Stimulated activated CD4-positive, alpha-beta T cell treated with anti-CD3 and anti-CD28 coated beads, Interleukin-4, amount 100 ng/mL, for 24 hours (primary cell): ENCODE measurements at places on chromosomes 7 and 10.

- DNase-seq: peak; percentile 52
These were observed 23.2 kb downstream of the TPK1 start for GRCh38 chr7:144812379-144813283.

DNA sequence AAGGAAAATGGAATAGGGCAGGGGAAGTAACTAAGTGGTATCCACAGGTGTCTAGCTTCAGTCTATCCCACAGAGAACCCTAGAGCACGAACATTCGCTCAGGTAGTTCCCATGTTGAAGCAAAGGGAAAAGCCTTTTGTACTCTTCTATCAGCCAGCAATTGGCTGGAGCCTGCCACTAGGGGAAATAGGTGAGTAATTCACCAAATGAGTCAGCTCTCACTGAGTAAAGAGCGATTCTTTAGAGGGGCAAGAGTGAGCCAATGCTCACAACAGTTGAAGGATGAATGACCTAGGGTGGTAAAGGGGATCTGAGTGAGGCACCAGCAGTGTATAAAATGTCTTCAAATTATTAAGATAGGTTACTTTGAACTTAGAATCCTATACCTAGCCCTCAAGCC is 94.1 kb upstream of the ZNF800 start:
- no peak for DNase-seq

DNA sequence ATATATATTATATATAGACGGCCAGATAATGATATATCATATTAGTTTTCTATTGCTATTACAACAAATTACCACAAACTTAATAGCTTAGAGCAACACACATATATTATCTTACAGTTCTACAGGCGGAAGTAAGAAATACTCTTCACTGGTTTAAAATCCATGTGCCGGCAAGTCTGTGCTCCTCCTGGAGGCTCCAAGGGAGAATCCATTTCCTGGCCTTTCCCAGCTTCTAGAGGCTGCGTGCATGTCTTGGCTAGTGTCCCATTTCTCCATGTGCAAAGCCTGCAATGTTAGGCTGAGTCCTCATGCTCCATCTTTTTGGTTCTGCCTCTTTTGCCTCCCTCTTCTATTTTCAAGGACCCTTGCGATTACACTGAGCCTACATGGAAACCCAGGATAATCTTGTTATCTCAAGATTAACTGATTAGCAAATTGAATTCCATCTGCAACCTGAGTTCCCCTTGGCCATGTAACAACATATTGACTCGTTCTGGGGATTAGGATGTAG is 23.9 kb upstream of the PNLIPRP3 start:
- DNase-seq: no peak

- peak; percentile 15 for DNase-seq
These were observed 2.0 kb upstream of the HEPACAM2 start for GRCh38 chr7:93228302-93228701.

DNA sequence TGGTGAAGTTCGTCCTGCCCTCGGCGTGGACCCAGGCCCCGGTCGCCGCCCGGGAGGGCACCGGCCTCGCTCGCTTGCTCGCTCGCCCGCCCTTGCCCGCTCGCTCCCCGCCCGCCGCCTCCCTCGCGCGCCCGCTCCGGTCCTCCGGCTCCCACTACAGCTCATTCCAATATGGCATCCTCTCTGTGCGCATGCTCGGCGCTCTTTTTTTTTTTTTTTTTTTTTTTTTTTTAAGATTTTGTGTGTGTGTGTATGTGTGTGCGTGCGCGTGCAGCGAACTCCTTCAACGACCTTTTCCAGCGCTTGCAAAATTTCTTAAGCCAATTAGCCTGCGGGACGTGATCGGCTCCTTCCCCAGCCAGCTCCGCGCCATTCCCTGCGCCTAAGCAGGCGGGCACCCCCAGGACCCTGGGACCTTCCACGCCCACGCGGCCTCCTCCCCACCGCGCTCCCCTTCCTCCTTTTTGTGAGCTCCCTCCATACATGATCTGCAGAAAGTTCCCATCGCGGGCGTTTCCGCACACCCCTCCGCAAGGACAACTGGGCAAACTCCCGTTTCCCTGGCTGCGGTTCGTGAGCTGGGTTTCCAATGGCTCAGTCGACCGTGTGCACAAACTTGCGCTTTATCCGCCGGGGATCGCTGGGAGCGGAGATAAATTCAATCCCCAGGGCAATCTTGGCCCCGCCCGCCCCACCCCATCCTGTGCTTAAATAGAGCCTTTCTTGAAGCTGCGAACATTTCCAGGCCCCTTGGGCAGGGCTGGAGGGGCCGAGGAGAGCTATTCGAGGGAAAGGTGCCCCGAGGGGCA is at the start of gene SFMBT2:
Gene SFMBT2 (minus strand): TSS at position 173 of the 809 bp plus-strand sequence. CDS start 29,136 bp downstream, outside the sequence.
- peak; percentile 61 for DNase-seq

DNA sequence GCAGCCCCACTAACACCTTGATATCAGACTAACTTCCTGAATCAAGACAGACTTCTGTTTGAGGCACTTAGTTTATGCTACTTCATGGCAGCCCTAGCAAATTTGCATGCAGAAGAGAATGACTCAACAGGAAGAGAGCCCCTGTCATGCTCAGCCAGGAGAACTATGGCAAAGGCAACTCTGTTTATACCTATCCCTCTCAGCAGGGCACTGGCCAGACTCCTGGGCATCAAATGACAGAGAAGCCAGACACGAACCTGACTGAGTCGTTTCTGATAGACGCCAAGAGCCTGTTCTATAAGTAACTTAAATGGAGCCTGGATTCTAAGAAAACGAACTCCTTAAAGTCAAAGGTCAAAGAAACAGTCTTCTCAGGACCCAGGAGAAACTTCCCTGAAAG is 50.9 kb upstream of the UNC5B start:
- DNase-seq: no peak

DNA sequence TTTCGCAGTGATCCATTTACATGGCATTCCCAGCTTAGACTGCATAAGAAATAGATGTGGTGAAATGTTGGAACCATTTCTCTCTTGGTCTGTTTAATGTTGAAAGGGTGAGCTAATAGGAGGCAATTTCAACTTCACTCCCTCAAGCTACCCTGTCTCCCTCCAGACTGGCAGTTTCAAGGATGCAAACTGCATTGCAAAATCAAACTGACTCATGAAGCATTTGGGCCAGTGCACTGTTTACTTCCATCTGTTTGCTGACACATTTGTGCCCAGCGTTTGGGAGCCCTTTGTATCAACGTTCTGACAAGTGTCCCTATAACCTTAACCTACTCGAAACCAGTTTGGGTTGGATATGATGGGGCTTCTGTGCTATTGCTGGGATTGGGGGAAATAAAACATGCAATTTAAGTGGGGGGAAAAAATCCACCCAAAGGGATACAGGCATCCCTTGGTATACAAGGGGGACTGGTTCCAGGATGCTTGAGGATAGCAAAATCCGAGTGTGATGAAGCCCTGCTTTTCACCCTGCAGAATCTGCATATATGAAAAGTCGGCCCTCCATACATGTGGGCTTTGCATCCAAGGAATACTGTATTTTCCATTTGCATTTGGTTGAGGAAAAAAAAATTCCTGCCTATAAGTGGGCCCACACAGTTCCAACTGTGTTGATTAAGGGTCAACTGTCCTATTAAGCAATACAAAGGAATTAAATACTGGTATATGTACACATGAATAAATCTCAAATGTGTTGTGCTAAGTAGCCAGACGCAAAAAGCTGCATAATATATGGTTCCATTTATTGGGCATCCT is 15.6 kb downstream of the RHEB start:
- DNase-seq: no peak

DNA sequence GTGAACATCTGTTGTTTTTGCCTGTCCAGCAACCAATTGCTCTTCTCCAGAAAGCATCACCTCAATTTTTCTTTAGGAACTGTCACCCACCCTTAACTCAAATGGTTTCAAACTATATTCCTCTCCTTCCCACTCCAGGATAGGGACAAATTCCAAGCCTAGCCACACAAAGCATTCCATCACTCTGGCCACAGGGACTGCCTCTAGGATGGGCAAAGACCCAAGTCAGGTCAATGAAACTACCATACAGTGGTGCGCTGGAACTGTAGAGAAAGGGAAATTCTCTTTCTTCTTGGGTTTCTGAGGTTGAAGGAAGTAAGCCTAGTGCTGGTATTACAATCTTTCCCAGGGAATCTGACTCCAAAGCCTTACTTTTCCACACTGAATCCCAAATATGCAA is 3.6 kb downstream of the MICU1 start:
- no peak for DNase-seq

DNA sequence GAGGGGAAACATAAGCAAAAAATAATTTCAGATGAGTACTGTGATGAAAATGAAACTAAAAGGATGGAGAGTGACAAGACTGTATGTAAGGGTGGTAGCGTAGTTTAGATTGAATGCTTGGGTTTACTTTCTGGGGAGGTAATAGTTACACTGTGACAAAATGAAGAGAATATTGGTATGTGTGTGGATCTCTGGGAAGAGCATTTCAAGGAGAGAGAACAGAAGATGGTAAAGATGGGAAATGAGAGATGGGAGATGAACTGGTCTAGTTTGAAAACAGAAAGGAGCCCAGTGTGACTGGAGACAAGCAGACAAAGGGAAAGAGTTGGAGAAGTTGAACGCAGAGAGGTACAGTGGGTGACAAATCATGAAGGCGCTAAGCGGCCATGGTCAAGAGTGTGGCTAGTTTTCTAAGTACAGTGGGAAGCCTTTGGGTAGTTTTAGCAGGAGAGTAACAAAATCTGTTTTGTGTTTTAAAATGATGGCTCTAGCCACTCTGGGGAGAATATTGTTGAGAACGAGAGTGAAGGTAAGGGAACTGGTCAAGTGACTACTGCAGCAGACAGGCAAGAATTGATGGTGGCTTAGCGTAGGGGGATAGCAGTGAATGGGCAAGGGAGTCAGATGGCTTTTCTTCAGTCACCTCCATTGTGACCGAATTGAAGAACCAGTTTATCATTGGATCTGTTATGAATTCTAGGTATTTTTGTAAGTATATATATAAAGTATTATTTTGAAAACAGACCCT is 22.6 kb downstream of the PALS2 start:
- DNase-seq: no peak

GRCh38 chr10:323651-324293 is 188.5 kb downstream of the ZMYND11 start:
- peak; percentile 51 for DNase-seq
